Activated T-helper 1 cell treated with anti-CD3 and anti-CD28 coated beads, Interleukin-2, amount 50 U/mL, for 16 hours (primary cell): ENCODE measurements at places on chromosomes 5 and 9.
A peak's percentile ranks its signal among the peaks of the same experiment; 100 is the strongest.

GRCh38 chr9:137365552-137366444, 57.2 kb downstream of the EXD3 start:
- DNase-seq, result no peak

DNA sequence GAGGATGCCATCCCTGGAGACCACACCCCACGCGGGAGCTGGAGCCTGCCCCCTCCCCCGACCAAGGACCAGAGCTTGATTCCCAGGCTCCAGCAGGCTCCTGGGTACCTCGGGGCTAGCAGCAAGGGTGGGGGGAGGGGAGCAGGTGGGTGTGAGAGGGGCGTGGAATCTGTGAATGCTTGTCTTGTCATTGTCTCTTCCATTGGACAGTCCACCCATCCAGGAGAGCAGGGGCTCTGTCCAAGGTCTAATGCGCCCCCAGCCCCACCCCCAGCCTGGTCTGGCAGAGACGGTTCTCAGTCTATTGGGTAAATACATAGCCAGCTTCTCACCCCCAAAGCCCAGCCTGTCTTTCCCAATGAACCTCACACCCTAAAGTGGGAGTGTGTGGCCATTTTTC, 22.8 kb downstream of the URM1 start:
- DNase-seq, result no peak

- no peak for DNase-seq
Observed at GRCh38 chr5:97745817-97746216, 562.8 kb upstream of the RIOK2 start.

DNA sequence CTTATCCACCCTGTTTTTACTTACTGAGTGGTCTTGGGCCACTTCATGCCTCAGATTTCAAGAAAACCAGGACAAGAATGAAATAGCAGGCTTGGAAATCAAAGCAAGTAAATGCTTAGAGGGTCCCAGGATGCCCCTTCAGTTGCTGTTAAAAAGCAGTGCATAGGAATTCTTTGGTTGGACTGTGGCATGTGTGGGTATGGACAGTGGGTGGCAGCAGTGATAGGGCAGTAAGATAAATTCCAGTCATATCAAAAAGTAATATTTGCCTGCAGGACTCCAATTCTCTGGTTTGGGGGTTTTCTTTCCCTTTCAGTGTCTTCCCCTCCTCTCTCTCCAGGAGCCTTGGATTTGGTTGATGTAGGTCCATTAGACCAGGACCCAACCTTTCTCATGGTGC, 306.7 kb upstream of the CLINT1 start:
- no peak for DNase-seq

GRCh38 chr5:128228008-128228407, 144.4 kb downstream of the SLC12A2 start:
- no peak for DNase-seq

- DNase-seq, result no peak
Observed at GRCh38 chr9:32783168-32783891, at the start of gene TMEM215. TMEM215 (plus strand) TSS chr9:32783540; CDS start chr9:32784184, 644 bp downstream.

GRCh38 chr9:88535226-88536022, 446 bp downstream of the NXNL2 start:
- DNase-seq, result no peak

DNA sequence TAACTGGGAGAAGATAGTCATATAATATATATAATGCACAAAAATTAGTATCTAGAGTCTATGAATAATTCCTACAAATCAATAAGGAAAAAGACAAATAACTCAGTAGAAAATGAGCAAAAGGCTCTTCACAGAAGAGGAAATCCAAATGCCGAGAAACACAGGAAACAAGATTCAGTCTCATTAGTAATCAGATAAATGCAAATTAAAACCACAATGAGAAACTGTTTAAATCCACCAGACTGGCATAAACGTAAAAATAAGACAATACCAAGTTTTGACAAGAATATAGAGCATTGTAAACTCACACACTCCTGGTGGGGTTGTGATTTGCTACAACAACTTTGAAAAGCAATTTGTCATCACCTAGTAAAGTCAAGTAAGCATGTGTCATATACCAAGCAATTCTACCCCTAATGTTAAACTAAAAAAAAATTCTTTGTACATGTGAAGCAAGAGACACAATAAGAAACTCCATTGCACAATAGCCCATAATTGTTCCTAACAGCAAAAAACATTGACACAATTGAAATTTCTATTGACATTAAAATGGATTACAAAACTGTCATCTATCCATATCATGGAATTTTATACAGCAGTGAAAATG, 21.0 kb upstream of the UBLCP1 start:
- no peak for DNase-seq

GRCh38 chr5:56112526-56113121, 117.9 kb upstream of the IL6ST start:
- no peak for DNase-seq

DNA sequence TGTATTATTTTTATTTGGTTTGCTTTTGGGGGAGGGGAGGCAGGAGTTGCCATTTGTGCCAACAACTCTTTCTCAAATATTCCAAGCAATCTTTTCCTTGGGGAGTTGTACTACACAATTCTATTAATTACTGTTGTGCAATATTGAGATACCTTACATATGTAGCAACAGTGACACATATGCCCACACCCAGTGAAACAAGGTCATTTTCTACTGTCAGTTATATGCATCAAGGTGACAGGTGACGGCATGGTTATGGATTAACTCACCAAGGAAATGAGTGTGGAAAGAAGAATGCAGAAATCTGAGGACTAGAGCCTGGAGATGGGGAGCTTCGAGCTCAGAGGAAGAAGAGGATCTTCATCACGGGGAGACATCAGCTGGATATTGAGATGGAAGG, 17.9 kb upstream of the MSMP start:
- DNase-seq, result no peak

DNA sequence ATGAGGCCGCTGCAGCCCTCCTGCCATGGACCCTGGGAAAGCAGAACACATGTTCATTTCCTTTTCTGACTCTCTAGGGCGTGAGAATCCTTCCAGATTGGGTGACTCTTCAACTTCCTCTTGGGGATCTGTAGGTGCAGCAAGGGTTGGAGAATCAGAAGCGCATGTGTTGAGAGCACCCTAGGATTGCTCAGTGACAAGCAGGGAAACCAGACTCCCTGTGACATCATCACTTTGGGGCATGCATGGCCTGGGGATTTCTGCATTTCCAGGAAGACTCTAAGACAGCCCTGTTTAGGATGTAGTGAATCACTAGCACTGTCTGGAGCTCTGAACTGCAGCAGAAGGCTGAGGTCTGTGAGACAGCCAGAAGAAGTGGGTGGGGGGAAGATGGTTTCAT, 15.1 kb upstream of the LCP2 start:
- DNase-seq, result peak; percentile 48

GRCh38 chr9:136852664-136853595, 784 bp downstream of the MAMDC4 start:
- DNase-seq, result no peak

- DNase-seq, result peak; percentile 45
Observed at GRCh38 chr5:134086943-134087305, 27.6 kb upstream of the TCF7 start.

- no peak for DNase-seq
Observed at GRCh38 chr5:164741376-164741775, 1236.0 kb downstream of the MAT2B start.

- DNase-seq, result no peak
Observed at GRCh38 chr9:133341369-133342068, 5.5 kb upstream of the SURF6 start.
